ENCODE measurements at places on chromosomes 2 and 18.

DNA sequence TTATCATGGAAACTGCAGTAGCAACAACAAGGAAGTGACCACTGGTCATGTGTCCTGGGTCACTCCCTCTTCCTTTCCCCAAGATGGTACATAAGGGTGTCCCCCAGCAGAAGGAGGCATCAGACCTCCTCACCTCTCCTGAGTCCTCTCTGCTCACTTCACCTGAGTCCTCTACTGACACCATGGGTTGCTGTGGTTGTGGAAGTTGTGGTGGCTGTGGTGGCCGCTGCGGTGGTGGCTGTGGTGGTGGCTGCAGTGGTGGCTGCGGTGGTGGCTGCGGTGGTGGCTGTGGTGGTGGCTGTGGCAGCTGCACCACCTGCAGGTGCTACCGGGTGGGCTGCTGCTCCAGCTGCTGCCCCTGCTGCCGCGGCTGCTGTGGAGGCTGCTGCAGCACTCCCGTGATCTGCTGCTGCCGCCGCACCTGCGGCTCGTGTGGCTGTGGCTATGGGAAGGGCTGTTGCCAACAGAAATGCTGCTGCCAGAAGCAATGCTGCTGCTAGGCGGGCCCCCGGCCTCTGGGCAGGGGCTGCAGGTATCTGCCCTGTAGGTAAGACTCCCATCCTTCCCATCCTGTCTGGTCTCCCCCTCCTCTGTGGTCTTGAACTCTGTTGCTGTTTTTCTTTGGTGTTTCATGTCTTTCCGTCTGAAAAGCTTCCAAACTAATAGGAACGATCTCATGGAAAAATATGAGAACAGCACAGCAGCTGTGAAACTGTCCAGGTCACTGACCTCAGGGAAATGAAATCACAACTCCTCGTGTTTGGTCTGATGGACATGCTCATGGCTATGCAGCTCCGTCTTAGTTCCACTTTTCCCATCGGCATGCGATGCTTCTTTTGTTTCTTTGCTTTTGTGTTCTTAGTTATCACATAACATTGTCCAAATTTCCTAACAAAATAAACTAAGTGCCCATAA, at the start of gene SCYGR4:
SCYGR4 (plus strand) TSS at position 183 of the 915 bp plus-strand sequence; CDS start at position 183, 0 bp downstream.
- no peak within 1 kb of the TSS for H3K27ac ChIP-seq
- no peaks in the 10 kb centered on the region for H3K36me3 ChIP-seq
- H3K4me3 ChIP-seq = no peak within 1 kb of the TSS
- H3K27me3 ChIP-seq = peaks cover 54% of the 10 kb centered on the region
- ATAC-seq = no peak

DNA sequence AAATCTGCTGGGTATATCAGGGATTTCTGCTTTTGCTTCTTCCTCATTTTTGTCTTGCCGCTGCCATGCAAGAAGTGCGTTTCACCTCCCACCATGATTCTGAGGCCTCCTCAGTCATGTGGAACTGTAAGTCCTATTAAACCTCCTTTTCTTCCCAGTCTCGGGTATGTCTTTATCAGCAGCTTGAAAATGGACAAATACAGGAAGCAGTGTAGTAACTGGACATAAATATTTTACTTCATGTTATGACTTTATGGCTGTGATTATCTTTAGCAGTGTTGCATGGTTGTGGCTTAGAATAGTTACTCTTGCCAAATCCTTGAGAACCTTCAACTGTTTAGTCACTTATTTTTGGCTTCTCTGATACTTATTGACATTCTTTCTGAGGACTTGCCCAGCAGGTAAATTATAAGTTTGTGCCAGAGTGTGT, 66.2 kb upstream of the DLX2 start:
- H3K4me3 ChIP-seq = no peak overlapping the region
- ATAC-seq = no peak
- H3K4me1 ChIP-seq = peaks cover 13% of the 10 kb centered on the region

DNA sequence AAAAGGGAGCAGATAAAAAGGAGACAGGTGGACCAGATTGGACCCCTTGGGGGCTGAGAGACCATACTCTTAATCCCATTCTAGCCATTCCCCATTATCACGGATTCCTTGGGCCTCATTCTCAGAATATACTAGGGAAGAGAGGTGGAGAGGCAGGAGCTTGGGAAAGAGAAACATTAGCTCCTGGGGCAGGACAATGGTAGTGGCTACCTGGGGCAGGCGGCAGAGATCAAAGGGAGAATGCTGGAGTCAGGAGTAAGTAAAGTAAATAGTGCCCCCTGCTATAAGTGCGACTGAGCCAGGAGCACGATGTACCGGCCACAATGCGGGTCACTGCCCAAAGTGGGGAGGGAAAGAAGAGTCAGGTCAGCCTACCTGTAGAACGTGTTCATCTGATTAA, 20.4 kb upstream of the IHH start:
- no peaks in the 10 kb centered on the region for H3K27me3 ChIP-seq
- no peak overlapping the region for H3K4me3 ChIP-seq
- H3K4me1 ChIP-seq = peaks cover 18% of the 10 kb centered on the region

- no peak overlapping the region for H3K4me3 ChIP-seq
- H3K4me1 ChIP-seq = peaks cover 12% of the 10 kb centered on the region
- H3K27me3 ChIP-seq = no peaks in the 10 kb centered on the region
- peak overlapping the region; percentile 50 for H3K27ac ChIP-seq
- H3K36me3 ChIP-seq = no peaks in the 10 kb centered on the region
- peak; percentile 77 for ATAC-seq
Measured at GRCh38 chr2:207311316-207312005, 145.7 kb upstream of the KLF7 start.

DNA sequence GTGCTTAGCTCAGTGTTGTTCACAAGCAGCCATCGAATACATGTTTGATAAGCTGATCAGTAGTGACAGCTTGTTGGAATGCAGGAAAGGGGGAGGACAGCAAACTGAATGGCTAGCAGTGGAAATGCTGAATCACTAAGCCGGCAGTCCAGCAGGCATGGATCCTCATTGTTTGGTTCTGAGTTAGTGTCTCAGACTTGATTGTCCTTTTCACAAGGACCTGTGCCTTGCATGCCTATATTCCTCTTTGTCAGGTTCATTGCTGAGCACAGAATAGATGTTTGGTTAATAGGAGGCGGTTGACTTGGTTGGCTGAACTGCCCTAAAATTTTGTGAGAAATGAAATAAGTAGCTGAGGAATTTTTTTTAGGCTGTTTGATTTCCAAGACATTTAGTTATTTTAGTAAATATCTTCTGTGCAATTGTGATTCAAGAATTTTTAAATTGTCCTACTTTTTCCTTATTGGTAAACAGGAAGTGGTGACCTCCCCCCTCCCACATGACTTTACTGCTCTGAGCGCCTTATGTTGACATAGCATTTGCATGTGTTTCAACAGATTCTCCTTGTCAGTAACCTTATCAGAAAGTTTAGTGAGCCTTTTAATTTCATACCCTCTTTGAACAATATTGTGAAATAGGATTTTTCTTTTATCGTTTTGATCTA, 21.4 kb upstream of the STON1 start:
- peaks cover 72% of the 10 kb centered on the region for H3K36me3 ChIP-seq
- H3K27me3 ChIP-seq = no peaks in the 10 kb centered on the region
- no peak for ATAC-seq
